Panc1 (cell line): ENCODE measurements at places on chromosomes 2 and 18. TPM values are rescaled to one million over a fixed set of nuclear protein-coding genes. Genes with fewer than 3 reads are reported as not detected.

GRCh38 chr2:234620018-234620417, 123.1 kb upstream of the ARL4C start:
- DNase-seq, result no peak

GRCh38 chr18:195651-196050, 37.3 kb downstream of the USP14 start:
- no peak for DNase-seq

Gene REG3A
- not detected for total RNA-seq

- DNase-seq, result no peak
Measured at GRCh38 chr2:159758686-159759085, 39.3 kb downstream of the CD302 start.

- no peak for DNase-seq
Measured at GRCh38 chr18:2654169-2654927, 1.2 kb upstream of the SMCHD1 start.

- DNase-seq, result no peak
Measured at GRCh38 chr2:225184948-225185347, 142.7 kb upstream of the DOCK10 start.

GRCh38 chr2:233999182-233999581, 51.3 kb upstream of the SPP2 start:
- no peak for DNase-seq

- DNase-seq, result no peak
Measured at GRCh38 chr2:171013851-171014250, 84.8 kb downstream of the GORASP2 start.

- no peak for DNase-seq
Measured at GRCh38 chr18:13362051-13362450, 143.5 kb downstream of the LDLRAD4 start.

Gene KLHL41
- 0.72 TPM for total RNA-seq

DNA sequence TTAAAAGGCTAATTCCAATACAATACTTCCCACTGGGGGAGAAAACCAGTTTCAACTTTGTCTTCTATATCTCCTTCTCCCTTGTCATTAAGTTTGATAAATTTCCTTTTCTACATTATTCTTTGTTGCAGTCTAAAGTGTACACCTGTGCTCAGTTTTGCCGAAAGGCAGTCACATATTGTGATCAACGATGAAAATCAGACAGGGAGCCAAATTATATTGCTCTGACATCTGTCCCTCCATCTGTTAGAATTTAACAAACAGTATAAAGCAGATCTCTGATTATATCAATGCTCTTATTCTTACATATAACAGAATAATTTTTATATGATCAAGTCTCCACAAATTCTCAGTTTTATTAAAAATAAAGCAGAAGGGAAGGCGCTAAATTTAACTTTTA, 496.7 kb downstream of the NRXN1 start:
- DNase-seq, result no peak
